ENCODE measurements at places on chromosomes 6 and 20.

- ATAC-seq: no peak
Measured at GRCh38 chr6:69791065-69791471, 5.7 kb downstream of the LMBRD1 start.

DNA sequence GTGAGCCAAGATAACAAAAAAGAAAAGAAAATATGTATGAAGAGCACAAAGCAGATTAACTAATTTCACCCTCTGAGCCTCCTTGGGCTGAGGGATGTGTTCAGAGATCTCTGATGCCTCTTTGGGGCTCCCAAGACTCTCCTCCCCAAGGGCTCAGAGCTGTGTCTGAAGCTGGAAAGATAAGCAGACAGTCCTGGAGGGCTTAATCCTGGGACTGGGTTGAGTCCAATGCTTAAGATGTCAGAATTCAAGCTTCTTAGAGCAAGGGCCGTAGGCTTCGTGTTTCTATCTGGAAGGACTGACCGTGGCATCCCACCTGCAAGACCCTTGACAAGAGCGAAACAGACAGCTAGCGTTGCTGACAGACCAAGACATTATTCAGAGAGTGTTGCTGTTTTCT is 229.0 kb downstream of the ZMYND8 start:
- no peak for ATAC-seq

DNA sequence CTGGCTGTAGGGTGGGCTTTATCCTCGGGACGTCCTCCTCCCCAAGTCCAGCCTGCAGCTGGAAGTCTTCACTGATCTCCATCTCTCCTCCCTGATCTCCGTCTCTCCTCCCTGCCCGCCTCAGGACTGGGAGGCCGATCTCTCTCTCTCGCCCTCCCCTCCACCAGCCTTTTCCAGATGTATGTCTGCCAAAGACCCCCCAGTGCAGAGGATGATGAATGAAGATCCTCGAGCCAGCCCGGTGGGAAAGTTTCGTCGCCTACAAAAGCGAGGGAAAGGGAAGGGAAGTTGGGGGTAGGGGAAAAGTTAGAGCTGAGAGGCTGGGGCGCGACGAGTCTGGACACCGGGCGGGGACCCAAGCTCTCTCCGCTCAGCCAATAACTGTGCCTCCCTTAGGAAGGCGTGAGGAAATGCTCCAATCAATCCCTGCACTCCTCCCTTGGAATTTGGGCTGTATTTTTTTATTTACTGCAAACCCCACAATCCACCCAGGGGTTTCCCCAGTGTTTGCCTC is 595 bp upstream of the SRF start:
- ATAC-seq: peak; percentile 46

DNA sequence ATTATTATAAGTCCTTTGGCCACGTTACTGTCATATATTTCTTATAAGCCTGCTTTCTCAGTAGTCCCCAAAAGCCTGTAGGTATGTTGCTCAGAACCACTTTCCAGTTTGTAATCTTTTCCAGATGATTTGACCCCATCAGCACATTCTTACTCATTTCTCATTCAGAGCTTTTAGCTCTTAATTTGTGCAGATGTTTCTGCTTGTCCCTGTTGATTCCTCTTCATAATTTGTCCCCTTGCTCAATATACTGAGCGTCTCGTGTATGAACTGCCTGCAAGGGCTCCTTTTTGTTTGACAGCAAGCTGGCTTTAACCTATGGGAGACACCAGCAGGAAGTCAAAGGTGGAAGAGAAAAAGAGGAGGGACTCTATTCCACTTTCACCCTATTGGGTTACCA is 733.8 kb upstream of the GJE1 start:
- ATAC-seq: no peak

DNA sequence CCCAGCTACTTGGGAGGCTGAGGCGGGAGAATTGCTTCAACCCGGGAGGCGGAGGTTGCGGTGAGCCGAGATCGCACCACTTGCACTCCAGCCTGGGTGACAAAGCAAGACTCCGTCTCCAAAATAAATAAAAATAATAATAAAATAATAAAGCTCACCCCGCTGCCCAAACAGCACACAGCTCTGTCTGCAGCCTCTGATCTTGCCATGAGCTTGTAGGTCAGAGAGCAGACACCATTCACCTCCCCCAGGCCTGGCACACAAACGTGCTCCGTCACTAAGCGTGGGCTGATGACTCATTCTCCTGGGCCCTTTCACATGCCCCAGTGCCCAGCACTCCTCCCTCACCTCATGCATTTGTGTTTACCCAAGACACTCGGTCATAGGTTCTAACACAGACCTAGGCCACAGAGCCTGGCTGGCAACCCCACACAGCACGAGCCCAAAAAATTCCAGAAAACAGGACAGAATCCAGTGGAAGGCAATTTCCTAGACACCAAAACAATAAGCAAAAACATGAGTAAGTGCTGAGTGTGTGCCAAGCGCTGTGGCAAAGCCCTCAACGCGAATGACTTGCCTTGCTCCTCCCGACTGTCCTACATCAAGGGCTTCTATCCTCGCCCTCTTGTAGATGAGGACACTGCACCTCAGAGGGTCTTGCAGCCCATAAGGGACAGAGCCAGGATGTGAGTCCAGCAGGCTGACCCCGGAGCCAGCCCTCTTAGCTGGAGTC is 18.0 kb downstream of the ATP9A start:
- peak; percentile 81 for ATAC-seq

GRCh38 chr6:144133225-144133821 is 17.0 kb upstream of the STX11 start:
- no peak for ATAC-seq

GRCh38 chr6:149448821-149449453 is 35.9 kb downstream of the ZC3H12D start:
- no peak for ATAC-seq

GRCh38 chr6:10999994-11000393 is 44.1 kb downstream of the ELOVL2 start:
- ATAC-seq: no peak

GRCh38 chr6:19731282-19731681 is 105.9 kb upstream of the ID4 start:
- ATAC-seq: peak; percentile 87

DNA sequence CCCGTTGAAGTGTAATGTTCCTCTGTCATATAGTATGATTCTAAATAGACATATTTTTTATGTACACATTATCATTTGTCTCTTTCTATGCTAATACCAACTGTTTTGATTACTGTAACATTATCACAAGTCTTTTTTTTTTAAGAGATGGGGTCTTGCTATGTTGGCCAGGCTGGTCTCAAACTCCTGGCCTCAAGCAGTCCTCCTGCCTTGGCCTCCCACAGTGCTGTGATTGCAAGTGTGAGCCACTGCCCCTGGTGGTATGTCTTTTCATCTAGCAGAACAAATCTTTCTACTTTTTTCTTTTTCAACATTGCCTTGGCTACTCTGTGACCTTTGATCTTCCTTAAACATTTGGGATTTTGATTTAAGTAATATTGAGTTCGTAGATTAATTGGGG is 57.7 kb downstream of the SLX4IP start:
- ATAC-seq: no peak

- no peak for ATAC-seq
Measured at GRCh38 chr20:1292620-1293019, 26.5 kb downstream of the SNPH start.

DNA sequence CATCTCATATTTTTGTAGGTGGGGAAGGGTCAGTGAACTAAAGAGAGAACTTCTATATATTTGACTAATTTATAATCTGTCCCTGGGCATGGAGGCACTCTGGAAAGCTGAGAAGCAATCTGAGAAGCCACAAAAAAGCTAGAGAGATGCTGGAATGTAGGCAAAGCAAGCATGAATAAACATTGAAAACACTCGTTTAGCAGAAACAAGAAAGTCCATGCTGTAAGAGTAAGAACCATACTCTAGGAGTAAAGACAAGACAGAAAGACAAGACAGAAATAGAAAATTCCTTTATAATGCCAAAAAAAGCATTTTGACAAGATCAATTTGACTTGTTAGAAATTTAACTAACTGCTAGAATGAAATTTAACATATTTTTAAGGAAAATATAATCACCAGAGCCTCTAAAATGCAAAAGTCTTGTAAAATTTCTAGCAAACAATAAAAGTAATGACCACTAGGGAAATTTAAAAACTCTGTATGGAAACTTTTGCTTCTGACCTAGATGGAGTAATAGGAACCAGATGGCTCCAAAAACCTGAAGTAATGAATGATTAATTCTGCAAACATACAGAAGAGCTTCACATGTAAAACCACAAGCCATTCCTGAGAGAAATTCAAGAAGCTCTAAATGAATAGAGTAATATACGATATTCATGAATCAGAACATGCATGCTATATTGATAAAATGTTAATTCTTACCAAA is 625.7 kb upstream of the PTCHD4 start:
- ATAC-seq: peak; percentile 91

DNA sequence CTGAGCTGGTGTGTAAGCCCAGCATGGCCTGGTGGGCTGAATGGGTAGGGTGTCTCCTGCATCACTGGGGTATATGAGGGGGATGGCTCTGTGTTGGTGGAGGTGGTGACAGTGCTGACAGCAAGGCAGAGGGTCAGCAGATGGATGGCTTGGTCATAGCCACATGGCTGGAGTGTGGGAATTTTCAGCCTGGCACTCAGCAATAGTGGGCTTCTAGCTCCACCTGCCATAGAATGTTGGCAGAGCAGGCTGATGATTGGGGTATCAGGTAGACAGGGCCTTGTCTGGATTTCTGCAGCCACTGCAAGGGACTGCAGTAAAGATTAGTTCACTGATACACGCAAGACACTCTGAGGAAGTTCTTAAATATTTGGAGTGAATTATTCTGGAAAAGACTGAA is 137.5 kb upstream of the BACH2 start:
- no peak for ATAC-seq

DNA sequence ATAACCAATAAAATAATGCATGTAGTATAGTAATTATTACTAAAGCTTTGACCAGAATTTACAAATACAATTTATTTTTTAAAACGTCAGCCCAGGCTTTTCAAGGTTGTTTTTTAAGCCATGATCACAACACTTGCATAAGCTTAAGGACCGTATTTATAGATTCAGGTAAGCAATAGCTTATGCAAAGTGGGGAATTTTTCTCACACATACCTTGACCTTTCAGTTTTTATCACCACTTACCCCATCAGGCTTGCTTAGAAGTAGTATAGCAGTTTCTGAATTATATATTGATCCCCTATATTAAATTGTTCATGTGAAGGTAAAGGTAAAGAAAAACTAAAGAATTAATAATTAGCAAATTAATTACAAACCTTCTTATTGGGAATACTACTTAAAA is 232.3 kb upstream of the FKBP1C start:
- ATAC-seq: no peak

DNA sequence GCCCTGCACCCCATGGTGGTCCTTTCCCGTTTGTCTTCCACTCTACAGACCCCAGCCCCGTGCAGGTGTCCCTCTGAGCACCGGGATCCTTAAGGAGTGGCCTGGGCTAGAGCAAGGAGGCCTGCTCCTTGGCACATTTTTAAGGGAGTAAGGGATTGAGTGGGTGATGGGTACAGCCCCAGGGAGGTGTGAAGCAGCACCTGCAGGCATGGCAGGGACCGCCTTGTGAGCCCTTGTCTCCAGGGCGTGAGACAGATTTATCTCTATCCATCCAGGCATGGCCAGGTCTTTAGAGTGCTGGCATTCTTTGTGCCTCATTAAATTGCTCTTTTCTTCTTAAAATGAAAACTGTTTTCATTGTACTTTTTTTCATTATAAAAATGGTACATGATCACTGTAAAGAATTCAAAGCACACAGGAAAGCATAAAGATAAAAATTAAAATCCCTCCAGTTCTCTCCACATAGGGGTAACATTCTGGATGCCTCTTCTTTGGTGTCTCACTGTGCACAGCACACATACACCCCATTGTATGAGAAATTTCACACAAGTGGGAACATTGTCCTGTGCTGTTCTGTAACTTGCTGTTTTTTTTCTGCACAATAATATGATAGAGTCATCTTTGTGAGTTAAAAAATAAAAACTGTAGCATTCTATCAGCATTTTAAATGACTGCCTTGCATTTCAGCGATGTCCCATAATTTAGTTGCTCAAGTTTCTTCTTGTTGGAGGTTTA is 31.9 kb upstream of the ZNF831 start:
- ATAC-seq: no peak

- peak; percentile 56 for ATAC-seq
Measured at GRCh38 chr6:169371344-169372127, 117.9 kb upstream of the THBS2 start.

DNA sequence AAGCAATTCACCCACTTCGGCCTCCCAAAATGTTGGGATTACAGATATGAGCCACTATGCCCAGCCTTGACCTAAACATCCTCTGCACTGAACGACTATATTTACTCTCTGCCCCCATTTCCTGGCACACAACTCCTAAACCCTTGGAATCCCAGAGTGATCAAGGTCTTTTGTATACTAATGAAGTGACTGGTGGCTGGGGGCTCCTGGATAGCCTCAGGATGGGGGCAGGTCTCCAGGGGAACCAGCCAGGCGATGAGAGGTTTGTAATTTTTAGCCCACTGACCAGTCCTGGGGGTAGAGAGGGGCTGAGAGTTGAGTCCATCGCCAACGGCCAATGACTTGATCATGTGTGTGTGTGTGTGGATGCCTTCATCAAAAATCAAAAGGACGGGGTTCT is 71.1 kb downstream of the FAM50B start:
- ATAC-seq: no peak

DNA sequence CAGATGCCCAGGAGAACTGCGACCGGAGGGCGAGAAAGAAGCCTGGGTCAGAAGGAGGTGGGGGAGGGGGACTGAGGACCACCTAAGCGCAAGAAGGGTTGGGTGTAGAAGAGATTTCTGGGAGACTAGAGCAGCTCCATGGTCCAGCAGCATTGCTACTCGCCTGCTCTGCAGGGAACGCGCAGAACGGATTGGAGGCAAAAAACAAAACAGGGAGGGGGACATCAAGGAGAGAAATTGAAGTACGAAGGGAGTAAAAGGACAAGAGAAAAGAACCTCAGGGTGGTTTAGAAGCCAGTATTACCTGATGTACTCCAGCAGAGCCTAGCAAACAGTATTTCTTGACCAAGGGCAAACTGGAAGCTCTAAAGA is 537 bp upstream of the GABBR1 start:
- peak; percentile 38 for ATAC-seq

- ATAC-seq: no peak
Measured at GRCh38 chr6:53148684-53149083, at the start of gene GCM1. Gene GCM1, minus strand, starts transcription at chr6:53148841. Its CDS starts 3,209 bp downstream, at chr6:53145632.

DNA sequence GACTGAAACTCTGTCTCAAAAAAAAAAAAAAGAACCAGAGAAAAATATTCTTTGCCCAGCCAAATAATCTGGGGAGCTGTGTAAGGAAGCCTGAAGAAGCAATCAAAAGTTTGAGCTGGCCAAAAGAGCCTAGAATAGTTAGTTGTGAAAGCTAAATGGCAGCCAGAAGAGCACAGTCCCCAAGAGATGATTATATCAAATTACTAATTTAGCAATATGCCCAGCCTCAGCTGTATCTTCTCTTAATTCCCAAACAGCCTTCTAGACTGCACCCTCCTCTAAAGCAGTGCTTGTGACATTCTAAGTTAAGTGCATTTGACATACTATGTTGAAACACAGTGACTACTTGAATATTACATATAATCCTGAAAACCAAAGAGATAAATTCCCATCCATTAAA is 38.9 kb downstream of the CDK19 start:
- no peak for ATAC-seq
